ENCODE measurements at places on chromosomes 13 and 19.

GRCh38 chr13:76882431-76882830 is 3.8 kb downstream of the KCTD12 start:
- DNase-seq: no peak

DNA sequence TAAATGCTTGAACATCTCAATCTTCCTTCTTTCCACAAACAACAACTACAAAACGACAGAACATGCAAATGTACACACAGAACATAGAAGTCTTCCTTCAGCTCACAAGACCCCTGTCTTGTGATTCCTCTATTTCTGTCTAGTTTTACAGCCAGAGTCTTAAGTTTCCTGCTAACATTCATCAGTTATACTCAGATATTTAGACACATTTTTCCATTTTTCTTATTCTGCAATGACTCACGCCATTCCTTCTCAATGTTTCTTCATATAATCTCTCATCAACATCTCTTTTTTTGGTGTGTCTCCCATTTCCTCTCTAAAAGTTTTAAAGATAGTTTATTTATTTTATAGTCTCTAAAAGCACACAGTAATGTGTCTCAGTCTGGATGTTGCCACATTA is 1872.9 kb upstream of the PCDH20 start:
- DNase-seq: no peak

GRCh38 chr13:29703421-29703820 is 107.9 kb upstream of the SLC7A1 start:
- no peak for DNase-seq

- no peak for DNase-seq
These were observed 25.0 kb downstream of the LHFPL6 start for GRCh38 chr13:39577838-39578491.

DNA sequence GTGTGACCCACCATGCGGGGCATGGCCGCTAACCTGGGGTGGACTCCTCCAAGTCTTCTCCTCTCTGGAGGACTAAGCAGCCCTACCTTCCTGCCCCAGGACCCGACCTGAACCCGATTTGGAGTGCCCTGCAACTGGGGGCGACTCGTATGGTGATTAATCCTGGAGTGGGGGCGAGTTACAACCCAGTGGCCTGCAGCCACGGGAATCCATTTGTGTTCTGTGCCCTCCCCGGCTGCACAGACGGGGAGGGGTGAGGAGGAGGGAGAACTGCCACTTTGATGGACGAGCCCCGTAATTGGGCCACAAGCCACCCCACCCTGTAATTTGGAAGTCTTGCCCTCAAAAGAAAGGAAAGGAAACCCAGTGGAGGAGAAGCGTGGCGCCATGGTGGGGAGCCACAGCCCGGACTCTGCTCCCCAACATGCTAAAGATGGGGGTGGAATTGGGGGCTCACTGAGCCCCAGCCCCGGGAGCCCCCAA is 18.0 kb downstream of the PRR36 start:
- no peak for DNase-seq

DNA sequence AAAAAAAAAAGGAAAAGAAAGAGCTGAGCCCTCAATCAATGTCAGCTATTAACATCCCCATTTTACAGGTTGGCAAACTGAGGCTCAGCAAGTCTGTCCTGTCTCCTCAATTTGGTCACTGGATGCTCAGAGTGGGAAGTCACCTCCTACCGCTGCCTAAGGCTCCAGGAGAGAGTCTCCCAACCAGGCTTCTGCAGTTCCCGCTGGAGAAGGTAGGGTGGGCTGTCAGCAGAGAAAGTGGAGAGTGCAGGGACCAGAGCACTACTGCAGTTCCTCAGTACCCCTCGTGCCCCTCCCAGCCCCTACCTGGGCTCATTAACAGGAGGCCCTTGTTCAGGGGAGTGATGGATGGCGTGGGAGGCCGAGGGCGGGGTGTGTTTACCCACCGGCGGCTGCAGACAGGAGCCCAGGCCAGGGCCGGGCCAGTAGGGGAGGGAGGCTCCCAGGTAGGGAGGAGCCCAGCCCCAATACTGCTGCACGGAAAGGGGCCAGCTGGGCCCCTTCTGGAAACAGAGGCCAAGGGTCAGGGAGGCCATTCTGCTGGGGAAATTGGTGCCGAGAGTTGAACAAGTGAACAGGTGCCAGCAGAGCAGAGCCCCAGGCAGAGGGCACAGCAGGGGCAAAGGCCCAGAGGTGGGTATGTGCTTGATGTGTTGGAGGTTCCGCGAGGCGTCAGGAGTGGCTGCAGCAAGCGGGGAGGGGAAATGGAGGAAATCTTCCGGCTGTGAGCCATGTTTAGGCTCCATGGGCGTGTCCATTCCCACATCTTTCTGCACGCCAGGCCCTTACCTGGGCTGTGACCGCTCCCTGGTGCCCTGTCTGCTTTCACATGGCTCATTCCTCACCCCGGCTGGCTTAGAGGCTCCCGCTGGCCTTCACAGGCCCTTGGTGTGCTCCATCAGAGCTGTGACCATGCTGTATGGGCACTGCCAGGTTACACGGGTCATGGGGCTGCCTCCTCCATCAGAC is 7.6 kb upstream of the COMP start:
- no peak for DNase-seq

GRCh38 chr19:996051-996838 is 4.0 kb upstream of the GRIN3B start:
- DNase-seq: no peak

- no peak for DNase-seq
These were observed 25.9 kb upstream of the NAPA start for GRCh38 chr19:47540748-47541147.

GRCh38 chr13:24627946-24628345 is 52.3 kb upstream of the ATP12A start:
- DNase-seq: no peak

DNA sequence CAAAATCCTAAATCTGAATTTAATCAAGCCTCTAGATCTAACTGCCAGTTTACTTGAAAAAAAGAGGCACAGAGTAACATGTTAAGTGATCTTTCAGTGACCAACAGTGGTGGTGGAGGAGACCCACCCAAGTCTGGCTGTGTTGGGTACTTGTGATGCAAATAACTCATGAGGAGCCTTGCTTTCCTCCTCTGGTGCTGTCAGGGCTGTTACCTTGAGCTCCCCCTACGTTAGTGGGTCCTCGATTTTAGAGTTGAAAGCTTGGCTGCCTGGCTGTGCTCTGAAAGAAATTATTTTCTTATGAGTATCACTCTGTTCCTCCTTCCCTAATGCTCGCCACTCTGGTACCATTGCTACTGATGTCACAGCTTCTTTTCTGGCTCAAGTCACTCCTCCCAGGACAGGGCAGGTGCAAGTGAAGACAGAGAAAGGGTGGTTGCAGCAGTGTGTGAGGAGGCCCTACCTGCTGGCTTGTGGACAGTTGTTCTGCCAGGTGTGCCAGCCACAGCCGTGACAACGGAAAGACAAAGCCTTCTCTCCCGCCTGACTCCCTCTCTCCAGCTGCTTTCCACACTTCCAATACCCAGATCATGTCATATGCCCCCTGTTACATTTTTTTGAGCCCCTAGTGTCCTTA is 6.5 kb upstream of the SUPT20H start:
- DNase-seq: no peak

DNA sequence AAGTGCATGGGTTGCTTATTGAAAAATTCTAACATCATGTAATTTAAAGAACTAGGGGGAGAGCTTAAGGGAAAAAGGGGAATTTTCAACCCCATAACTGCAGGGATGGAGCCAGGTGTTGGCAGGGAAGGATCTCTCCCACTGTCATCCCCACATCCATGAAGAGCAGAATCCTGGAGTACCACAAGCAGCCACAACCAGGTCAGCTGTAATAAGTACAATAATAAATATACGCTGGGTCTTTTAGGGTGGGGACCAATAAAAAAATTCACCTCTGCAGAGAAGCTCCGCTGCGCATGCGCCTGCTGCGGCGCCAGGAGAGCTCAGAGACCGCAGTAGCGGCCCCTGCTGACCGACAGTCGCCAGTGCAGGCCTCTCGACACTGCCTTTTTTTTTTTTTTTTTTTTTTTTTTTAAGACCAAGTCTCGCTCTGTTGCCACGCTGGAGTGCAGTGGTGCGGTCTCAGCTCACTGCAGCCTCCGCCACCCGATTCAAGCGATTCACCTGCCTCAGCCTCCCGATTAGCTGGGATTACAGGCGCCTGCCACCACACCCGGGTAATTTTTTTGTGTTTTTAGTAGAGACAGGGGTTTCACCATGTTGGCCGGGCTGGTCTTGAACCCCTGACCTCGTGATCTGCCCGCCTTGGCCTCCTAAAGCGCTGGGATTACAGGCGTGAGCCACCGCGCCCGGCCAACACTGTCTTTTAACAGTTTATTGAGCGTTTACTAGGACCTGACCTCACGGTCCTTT is 2.5 kb upstream of the EEF2 start:
- DNase-seq: peak; percentile 63

DNA sequence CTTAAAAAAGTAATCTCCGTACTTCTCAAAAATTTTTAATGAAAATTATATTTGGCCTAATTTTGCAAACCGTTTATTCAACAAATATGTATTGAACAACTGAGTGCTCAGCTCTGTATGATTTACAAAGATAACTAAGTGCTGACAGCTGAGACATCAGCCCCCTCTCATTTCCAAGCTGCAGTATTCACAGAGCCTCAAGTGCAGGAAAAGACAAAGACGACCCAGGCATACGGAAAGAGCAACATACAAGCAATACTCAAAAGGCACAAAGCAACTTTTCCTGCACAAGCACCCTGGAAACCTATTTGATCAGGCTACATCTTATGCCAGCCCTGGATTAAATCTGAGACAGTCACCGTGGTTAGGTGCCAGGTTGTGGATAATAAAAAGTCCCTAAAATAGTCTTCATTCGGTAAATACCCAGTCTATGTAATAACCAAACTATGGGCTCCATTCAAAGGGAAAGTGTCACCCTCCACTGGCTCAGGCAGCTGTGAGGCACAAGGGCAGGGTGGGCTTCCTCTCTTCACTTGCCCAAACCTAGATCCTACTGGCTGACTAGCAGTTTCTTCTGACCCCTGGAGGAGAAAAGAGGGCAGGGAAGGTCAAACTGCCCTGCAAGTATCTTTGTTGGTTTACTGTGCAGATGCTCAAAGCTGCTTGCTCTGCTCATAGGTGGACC is 65.5 kb downstream of the TBC1D4 start:
- DNase-seq: no peak

DNA sequence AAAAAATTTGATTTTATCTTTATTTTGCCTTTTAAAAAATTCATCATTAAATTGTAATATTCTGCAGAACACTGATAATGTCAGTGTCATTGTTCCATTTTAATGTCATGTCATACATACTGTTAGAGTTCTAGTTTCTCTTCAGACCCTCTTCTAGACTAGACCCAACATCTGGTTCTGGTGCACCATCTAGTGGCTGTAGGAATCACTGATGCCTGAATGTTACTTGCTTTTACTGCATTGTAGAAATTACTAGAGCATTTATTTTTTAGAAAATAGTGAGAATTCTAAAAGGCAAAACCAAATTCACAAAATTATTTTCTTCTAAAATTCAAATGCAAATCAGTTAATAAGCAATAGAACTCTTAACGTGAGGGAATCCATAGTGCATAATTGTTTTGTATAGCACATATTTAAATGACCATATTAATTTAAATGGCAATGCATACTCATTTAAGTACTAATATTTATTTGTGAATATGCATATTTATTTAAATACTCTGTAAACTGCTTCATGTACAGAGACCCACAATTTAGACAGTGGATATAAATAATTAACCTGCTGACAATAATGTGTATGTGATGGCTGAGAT is 425.7 kb downstream of the KLF12 start:
- DNase-seq: peak; percentile 39

DNA sequence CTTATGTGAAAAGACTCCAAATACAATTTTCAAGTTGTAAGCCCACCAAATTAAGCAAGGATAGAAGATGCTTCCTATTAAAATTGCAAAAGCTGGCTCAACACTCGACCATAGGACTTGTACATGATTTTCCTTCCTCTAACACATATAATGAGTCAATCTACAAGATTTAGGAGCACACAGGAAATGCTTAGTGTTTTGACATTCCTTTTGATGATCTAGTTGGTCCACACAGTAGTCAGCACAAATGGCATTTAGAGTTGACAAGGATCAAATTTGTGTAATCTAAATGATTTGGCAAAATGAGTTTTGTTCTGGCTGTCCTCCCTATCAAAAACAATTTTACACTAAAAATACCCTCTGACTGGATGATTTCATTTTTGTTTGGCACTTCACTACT is 340.2 kb downstream of the DIAPH3 start:
- DNase-seq: no peak

DNA sequence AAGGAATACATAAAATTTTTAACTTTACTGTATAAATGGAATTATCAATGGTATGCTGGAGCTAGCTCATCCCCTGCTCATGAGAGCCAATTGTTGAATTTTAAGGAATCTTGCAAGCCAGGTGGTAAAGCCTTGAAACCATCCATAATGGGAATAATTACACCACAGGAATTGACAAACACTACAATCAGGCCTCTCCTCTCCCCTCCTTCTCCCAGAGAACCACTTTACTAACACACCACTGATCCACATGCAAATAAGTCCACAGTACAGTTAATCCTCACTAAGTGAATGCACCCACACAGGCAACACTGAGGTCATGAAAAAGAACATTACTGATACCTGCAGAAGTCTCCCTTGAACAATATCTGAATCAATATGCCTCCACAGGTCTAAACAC is 140.5 kb downstream of the KLF12 start:
- DNase-seq: no peak

GRCh38 chr19:9796113-9796773 is 22.6 kb downstream of the FBXL12 start:
- DNase-seq: peak; percentile 74

DNA sequence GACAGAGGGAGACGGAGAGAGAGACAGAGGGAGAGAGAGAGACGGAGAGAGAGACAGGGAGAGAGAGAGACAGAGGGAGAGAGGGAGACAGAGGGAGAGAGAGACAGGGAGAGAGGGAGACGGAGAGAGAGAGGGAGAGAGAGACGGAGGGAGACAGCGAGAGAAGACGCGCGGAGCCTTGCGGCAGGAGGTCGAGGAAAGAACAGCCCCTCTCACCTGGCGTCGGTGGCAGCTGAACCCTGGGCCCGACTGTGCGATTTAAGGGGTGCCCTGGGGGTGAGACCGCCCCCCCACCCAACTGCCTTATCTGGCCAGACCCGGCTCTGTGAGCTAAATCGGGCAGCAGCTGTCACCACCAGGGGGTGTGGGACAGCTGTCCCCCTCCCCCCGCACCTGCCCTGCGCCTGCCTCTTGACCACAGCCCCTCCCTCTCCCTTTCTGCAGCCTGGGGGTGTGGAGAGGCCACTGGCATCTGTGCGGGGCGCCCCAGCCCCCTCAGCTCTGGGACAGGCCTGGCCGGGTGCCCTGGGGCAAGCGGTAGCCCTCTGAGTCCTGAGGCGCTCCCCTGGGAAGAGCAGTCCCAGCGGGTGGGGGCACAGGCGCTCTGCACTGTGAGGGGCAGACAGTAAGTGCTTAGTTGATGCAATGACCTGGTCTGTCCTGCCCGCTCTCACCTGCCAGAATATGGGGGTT is 10.8 kb downstream of the JOSD2 start:
- no peak for DNase-seq

GRCh38 chr13:32666990-32667571 is 80.8 kb downstream of the PDS5B start:
- DNase-seq: no peak

DNA sequence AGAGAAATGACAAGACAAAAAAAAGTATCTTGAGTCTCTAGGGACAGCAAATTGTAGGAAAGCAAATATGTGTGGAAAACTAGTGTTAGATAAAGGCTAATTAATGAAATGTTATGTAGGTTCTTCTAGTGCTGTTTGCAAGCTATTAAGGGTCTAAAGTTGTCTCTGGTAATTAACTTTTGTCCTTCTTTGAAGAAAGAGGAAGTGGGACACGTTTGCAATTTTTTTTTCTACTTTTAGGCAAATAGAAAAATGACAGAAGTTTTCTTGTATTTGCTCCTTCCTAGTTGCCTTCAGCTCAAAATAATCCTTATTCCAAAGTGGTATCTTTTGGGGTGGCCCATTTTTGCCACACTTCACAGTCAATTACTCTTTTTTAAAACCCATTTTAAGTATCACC is 1877.7 kb upstream of the PRR20A start:
- no peak for DNase-seq

All from CMK (cell line).